ENCODE measurements at places on chromosomes 13 and 19. TPM values are rescaled to one million over a fixed set of nuclear protein-coding genes. Genes with fewer than 3 reads are reported as not detected.
A peak's percentile ranks its signal among the peaks of the same experiment; 100 is the strongest.

NKG7 gene
- total RNA-seq, result not detected

PRR22 gene
- 0.29 TPM for total RNA-seq

BCL2L12 gene
- total RNA-seq, result 25.6 TPM

PGLYRP2 gene
- not detected for total RNA-seq

TEX26 gene
- not detected for total RNA-seq

MARCHF2 gene
- total RNA-seq, result 10.1 TPM

RLN3 gene
- not detected for total RNA-seq

SYT5 gene
- total RNA-seq, result not detected

ZIC5 gene
- total RNA-seq, result not detected

CLC gene
- total RNA-seq, result not detected

EML2 gene
- 86.4 TPM for total RNA-seq

PLPPR3 gene
- total RNA-seq, result not detected

OR7C1 gene
- total RNA-seq, result not detected

ZNF345 gene
- total RNA-seq, result 11.3 TPM

- no peaks in the 10 kb centered on the region for H3K27me3 ChIP-seq
- no peak overlapping the region for H3K27ac ChIP-seq
- H3K4me1 ChIP-seq, result peaks cover 30% of the 10 kb centered on the region
- no peaks in the 10 kb centered on the region for H3K36me3 ChIP-seq
These were observed 72.4 kb downstream of the STK24 start for GRCh38 chr13:98504371-98504963.

DNA sequence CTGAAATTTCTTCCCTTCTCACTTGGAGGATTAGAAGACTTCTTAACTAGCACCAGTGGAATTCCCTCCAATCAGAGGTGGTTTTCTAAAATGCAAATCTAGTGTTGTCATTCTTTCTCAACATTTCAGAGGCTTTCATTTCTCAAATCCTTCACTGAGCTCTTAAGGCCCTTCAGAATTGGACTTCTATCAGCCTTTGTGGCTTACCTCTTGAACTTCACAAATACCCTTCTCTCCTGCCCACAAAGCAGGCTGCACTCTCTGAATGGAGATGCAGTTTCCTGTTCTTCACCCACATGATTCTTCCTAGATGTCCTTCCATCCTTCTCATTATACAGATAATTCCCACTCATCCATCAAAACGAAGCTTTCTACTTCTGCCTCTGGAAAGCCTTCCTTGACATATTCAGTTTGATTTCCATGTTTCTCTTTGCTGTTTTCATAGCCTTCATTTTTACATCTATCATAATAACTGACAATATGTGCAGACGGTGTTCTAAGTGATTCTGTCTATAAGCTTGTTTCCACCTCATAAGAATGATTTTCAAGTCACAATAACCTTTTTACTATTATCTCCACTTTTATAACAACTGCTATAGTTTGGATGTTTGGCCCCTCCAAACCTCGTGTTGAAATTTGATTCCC, 123.1 kb upstream of the GPR12 start:
- no peak overlapping the region for H3K27ac ChIP-seq
- no peaks in the 10 kb centered on the region for H3K4me1 ChIP-seq
- H3K4me3 ChIP-seq, result no peak overlapping the region
- no peaks in the 10 kb centered on the region for H3K36me3 ChIP-seq
- no peaks in the 10 kb centered on the region for H3K27me3 ChIP-seq

DNA sequence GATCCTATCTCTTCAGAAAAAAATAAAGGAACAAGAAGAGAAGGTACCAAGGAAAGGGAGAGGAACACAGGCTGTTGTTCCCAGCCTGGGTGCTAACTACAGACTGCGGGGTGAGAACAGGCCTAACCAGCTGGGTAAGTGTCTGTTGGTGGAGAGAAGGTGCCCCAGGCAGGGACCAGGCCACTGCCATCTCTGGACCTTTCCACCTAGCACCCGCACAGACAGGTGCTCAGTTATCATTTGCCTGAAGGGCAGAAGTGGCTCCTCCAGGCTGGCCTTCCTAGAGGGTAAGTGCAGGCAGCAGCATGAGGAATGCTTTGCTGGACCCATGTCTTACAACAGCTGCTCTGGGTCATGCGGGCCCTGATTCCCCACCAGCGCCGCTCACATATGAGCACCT, 10.1 kb downstream of the DNMT1 start:
- peaks cover 30% of the 10 kb centered on the region for H3K36me3 ChIP-seq
- no peak for DNase-seq
- H3K4me3 ChIP-seq, result no peak overlapping the region

GRCh38 chr19:1284979-1285736, 515 bp upstream of the EFNA2 start:
- no peaks in the 10 kb centered on the region for H3K27me3 ChIP-seq
- DNase-seq, result no peak

- H3K4me3 ChIP-seq, result no peak overlapping the region
- H3K36me3 ChIP-seq, result no peaks in the 10 kb centered on the region
- H3K27ac ChIP-seq, result no peak overlapping the region
- no peaks in the 10 kb centered on the region for H3K4me1 ChIP-seq
- no peaks in the 10 kb centered on the region for H3K27me3 ChIP-seq
These were observed 42.0 kb downstream of the MRPL57 start for GRCh38 chr13:21218351-21219035.

GRCh38 chr13:113777311-113778260, 18.6 kb downstream of the TMEM255B start:
- H3K27ac ChIP-seq, result no peak overlapping the region
- no peaks in the 10 kb centered on the region for H3K27me3 ChIP-seq
- H3K4me1 ChIP-seq, result no peaks in the 10 kb centered on the region
- peak; percentile 66 for DNase-seq
- no peak overlapping the region for H3K4me3 ChIP-seq

- H3K4me3 ChIP-seq, result no peak overlapping the region
- H3K36me3 ChIP-seq, result no peaks in the 10 kb centered on the region
- no peaks in the 10 kb centered on the region for H3K4me1 ChIP-seq
- no peak overlapping the region for H3K27ac ChIP-seq
- H3K27me3 ChIP-seq, result no peaks in the 10 kb centered on the region
These were observed 54.0 kb downstream of the ALOX5AP start for GRCh38 chr13:30789166-30789862.

DNA sequence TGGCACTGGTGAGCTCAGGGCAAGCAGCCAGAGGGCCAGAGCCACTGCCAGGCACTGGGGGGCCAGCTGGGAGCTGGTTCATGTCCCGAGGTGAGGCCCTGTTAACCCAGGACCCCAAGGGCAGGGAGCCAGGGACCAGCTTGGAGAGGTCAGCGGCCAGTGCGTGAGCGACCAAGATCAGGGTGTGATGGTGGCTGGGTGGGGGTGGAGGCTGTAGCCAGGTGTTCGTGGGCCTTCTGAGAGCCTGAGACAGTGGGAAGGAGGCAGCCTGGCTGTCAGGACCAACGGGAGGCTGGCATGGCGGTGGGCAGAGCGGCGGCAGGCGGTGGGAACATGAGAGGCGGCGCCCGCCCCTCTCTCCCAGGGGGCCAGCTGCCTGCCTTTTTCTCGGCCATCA, 8.1 kb upstream of the KPTN start:
- H3K27ac ChIP-seq, result no peak overlapping the region
- H3K4me1 ChIP-seq, result no peaks in the 10 kb centered on the region
- no peaks in the 10 kb centered on the region for H3K36me3 ChIP-seq
- no peaks in the 10 kb centered on the region for H3K27me3 ChIP-seq

GRCh38 chr19:41540041-41540695, 35.8 kb upstream of the CEACAM21 start:
- H3K27me3 ChIP-seq, result no peaks in the 10 kb centered on the region
- no peak overlapping the region for H3K27ac ChIP-seq
- no peak for DNase-seq
- H3K4me1 ChIP-seq, result peaks cover 2% of the 10 kb centered on the region
- H3K4me3 ChIP-seq, result no peak overlapping the region
- no peaks in the 10 kb centered on the region for H3K36me3 ChIP-seq

DNA sequence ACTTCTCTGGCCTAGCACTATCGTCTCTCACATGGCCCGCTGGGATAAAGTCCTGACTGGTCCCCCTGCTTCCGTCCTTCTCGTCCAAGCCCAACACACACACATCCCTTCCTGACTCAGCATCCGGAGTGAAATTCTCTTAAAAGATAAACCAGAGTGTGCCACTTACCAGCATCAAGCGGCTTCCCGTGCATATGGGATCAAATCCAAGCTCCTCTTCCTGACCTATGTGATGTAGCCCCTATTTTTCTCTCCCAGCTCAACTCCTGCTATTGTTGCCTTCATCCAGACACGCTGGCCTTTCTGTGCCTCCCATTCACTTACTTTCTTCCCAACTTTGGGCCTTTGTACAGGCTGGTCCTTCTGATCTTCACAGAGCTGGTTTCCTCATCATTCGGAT, 530.4 kb downstream of the DIAPH3 start:
- H3K27ac ChIP-seq, result no peak overlapping the region
- H3K36me3 ChIP-seq, result no peaks in the 10 kb centered on the region
- H3K4me1 ChIP-seq, result no peaks in the 10 kb centered on the region
- no peak overlapping the region for H3K4me3 ChIP-seq
- no peaks in the 10 kb centered on the region for H3K27me3 ChIP-seq

Data from Karpas-422 (cell line).